ENCODE measurements at places on chromosomes 1 and 21.

DNA sequence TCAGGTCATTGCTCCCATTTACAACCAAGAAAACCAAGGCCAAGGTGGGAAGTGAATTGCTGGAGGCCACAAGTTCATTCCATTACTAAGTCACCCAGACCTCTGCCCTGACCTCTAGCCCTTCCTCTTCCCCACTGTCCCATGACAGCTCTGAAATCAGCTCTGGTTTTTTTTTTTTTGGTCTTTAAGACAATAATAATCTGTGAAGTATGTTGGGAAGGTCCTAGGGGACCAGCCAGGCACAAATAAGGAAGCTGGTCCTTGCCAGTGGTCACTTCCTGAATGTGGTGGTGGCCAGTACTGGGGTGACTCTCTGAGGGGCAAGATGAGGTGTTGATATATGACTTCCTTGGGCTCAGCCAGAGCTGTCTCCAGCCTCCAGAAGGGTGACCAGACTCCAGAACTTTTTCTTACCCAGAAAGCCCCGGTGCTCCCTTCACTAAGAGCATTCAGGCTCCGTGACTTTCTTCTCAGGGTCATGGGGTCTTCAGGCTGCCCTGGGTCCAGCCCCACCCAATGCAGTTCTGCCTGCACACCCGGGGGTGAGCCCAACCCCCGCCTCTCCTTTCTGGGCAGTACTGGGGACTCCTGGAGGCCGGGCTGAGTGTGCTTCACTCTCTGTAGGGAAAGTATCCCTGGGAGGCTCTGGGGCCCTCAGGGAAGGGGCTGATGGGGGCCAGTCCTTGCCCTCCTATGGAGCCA, 159.6 kb downstream of the PTPRU start:
- no peak for DNase-seq

DNA sequence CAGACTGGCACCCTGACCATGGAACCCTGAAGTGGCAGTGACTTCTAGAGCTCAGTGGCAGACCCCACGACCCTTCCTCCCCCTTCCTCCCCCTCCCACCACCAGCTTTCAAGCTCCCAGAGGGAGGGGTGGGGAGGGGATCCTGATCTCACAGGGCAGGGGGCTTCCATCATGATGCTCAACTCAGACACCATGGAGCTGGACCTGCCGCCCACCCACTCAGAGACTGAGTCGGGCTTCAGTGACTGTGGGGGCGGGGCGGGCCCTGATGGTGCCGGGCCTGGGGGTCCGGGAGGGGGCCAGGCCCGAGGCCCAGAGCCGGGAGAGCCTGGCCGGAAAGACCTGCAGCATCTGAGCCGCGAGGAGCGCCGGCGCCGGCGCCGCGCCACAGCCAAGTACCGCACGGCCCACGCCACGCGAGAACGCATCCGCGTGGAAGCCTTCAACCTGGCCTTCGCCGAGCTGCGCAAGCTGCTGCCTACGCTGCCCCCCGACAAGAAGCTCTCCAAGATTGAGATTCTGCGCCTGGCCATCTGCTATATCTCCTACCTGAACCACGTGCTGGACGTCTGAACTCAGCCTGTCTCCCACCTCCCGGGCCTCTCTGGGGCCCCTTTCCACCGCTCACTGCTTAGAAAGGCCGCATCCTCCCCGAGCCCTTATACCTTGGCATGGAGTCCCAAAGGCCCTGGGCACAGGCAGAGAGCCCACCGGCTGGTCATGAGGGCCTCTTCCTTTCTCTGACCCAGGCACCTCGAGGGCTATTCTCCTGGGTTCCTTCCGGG, 3.9 kb downstream of the NHLH1 start:
- DNase-seq: no peak

GRCh38 chr1:91080650-91081049, 58.8 kb upstream of the ZNF644 start:
- no peak for DNase-seq

DNA sequence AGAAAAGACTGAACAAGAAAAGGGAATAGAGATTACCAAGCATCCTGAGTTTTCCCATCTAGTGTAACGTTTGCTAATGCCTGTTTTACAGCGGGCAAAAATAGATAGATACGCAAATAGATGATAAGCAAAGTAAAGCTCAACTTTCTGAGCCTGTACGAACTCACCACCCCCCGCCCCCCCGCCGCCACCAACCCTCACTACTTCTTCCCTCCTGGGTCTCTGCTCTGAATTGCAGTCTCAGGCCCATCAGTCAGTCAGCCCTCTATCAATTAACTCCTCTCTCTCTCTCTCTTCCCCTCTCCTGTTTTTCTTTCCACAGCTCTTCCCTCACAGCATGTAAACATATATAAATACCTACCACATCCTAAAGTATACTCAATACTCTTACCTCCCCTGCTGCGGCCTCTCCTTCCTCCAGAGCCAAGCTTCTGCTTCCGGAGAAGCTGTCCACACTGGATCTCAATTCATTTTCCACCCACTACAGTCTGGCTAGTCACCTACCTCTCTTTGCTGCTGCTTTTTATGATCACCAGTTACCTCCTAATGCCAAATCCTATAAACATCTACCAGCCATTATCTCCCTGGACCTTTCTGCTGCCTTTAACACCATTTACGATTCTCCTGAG, 64.6 kb downstream of the CAPN2 start:
- no peak for DNase-seq

GRCh38 chr1:51734896-51735745, 118.2 kb downstream of the OSBPL9 start:
- no peak for DNase-seq

DNA sequence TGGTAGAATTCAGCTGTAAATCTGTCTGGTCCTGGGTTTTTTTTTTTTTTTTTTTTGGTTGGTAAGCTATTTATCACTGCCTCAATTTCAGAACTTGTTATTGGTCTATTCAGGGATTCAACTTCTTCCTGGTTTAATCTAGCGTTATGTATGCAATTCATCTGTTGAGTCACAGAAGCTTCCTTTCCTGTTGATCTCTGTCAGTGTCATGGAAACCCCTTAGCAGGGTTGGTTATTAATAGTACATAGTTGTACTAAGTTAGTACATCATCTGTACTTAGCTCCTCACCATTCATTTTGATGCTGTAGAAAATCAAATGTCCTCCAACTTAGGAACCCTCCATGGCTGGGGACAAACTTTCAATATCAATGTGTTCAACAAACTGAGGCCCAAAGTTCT, 51.0 kb upstream of the BARHL2 start:
- no peak for DNase-seq

Measured in NCI-H2227 treated with DMSO at 0.1 percent for 48 hours (cell line).